ENCODE measurements at places on chromosomes 1 and 21.
A peak's percentile ranks its signal among the peaks of the same experiment; 100 is the strongest.

DNA sequence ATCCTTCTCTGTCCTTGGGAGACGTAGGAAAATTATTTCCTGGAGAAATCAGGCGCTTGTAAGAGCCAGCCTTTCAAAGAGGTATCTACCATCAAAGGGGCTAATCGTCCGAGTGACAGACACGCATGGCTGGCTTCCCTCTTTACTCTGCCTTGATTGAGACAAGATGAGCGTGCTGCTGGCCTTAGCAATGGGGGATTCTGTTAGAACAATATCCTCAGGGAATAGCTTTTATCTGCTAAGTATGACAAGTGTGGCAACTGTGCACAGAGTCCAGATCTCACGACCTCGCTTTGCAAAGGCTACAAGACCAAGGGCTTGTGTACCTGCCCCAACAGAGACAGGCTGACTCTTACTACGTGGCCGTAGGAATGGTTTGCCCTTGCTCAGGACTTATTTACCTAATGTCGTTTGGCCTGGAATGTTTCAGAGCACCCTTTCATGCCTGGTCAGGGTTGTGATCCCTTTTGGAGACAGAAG lies 417.1 kb downstream of the KIF26B start:
- no peak for DNase-seq

DNA sequence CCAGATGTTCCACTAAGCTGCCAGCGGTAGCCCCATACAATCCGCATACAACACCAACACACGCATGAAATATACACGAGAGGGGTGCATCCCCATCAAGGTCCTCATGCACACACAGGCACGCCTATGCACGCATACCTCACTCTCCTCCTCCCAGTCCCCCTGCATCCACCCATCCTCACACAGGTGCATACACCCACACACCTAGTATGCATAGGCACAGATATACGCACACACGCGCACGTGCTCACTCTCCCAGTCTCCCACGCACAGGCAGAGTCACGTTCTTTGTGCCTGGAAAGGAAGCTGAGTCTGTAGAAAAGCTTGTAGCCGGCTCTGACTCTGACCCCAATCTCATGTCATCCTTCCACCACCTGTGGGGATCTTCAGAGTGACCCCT lies 16.9 kb upstream of the PADI2 start:
- no peak for DNase-seq

DNA sequence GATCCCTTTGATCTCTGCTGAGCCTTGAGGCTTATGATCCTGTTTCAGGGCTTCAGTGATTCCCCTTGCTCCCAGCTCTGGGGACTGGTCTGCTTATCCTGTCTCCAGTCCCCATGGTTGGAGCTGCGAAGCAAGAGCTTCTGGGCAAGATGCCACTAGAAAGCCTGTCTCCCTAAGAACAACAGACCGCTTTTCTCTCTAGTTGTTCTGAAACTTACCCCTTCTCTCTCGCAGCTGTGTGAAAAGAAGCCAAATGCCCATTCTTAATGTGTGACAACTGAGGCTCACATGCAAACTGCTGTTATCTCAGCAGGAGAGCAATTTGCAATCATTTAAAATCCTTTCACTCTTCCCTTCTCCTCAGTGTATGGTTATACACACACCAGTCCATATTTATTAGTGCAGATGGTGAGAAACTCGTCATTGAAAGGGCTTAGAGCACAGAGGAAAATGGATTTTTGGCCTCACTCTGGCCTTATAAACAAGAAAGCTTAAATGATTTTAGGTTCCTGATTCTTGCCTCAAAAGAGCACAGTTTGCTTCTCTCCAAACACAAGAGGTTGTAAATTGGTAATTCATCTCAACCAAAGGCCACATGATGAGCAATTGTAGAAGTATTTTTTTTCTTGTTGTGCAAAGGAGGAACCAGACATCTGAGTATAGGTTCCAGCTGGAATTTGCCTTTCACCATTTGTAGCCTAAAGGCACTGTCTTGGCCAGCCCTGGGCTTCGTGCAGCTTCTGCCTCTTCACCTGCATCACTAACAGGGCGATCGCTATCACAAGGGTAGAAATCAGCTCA lies 179.2 kb upstream of the LMO4 start:
- DNase-seq = peak; percentile 12

DNA sequence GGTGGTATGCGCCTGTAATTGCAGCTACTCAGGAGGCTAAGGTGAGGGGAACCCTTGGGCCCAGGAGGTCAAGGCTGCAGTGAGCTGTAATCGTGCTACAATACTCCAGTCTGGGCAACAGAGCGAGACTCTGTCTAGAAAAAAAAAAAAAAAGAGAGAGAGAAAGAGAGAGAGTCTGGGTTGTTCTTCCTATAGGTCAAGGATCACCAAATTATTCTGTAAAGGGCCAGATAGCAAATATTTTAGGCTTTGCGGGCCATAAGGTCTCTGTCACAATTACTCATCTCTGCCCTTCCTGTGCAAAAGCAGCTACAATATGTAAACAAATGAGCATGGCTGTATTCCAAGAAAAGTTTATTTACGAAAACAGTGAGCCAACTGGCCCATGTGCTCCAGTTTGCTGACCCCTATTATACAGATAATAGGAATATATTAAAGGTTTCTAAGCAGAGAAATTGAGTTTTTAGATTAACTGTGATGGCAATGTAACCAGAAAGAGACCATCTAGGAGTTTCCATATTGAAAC lies 2.1 kb downstream of the SASS6 start:
- DNase-seq = no peak

GRCh38 chr21:41460578-41461527 lies 34.8 kb downstream of the MX1 start:
- DNase-seq = no peak

- DNase-seq = no peak
Observed at GRCh38 chr1:14451217-14451616, 147.3 kb upstream of the KAZN start.

DNA sequence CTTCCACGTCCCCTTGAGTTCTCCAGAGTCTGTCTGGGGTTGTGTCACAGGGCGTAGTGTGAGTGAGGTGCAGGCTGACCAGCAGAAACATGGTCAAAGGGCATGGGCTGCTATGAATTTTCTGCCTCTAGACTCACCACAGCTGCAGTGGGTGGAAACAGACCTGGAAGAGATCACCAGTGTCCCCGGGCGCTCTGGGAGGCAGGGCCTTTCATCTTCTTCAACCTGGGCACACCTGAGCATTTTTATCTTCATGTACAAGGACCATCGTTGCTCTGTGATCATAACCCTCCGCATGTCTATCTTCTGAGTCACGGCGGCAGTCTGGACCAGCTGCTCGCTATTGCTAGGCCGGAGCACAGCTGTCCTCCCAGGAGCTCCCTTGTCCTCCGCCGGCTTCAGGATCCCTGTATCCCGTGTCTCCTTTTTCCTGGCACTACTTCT lies 29.6 kb downstream of the DEGS1 start:
- DNase-seq = no peak

All from KG1 (cell line).